NCI-H226 (cell line): ENCODE measurements at places on chromosomes 4 and X.

GRCh38 chr4:185809121-185809520 is 2.9 kb downstream of the SORBS2 start:
- DNase-seq = no peak

- DNase-seq = no peak
Observed at GRCh38 chr4:8656711-8657380, 64.3 kb downstream of the CPZ start.

DNA sequence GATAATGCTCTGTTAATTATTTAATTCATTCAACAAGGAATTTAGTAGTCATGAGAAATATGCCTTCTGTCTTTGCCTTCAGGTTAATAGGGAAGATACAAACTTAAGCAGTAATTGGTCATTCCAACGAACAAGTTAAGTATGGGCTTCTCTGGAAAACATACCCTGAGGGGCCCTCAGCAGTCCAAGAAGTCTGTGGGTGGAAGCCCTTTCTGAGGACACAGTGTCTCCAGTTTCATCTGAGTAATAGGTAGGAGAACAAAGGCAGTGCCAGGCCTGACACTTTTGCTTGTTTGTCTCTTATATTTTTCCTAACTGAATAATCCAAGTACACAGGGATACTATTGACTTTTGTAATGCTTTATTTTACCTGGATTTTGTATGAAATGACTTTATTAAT is 262.5 kb downstream of the FBXW7 start:
- DNase-seq = no peak

- no peak for DNase-seq
Observed at GRCh38 chr4:140955641-140956040, 177.6 kb downstream of the RNF150 start.

- DNase-seq = no peak
Observed at GRCh38 chr4:40570348-40571077, 59.2 kb downstream of the RBM47 start.

DNA sequence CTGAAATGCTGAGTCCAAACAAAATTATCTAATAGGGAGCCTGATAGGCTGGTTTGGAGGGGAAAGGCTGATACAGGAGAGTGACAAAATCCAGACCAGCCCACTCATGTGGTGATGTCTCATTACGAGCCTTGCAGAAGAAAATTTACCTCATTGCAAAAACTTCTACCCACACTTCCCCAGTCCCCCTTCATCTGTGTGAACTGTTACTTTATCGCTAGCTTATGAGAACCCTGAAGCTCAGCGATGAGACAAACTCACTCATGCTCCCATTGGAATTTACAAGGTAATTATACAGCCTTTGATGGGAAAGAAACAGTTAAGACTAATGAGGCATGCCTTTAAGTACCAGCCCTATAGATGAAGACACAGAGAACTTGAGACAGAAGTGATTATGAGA is 76.1 kb downstream of the ARHGAP6 start:
- no peak for DNase-seq
